ENCODE measurements at places on chromosomes 2 and 18. TPM values are rescaled to one million over a fixed set of nuclear protein-coding genes. Genes with fewer than 3 reads are reported as not detected.

GRCh38 chr2:16861111-16861510, 195.5 kb upstream of the CYRIA start:
- no peak overlapping the region for H3K4me3 ChIP-seq
- no peak for DNase-seq
- no peaks in the 10 kb centered on the region for H3K4me1 ChIP-seq
- no peaks in the 10 kb centered on the region for H3K36me3 ChIP-seq
- no peaks in the 10 kb centered on the region for H3K27me3 ChIP-seq

DNA sequence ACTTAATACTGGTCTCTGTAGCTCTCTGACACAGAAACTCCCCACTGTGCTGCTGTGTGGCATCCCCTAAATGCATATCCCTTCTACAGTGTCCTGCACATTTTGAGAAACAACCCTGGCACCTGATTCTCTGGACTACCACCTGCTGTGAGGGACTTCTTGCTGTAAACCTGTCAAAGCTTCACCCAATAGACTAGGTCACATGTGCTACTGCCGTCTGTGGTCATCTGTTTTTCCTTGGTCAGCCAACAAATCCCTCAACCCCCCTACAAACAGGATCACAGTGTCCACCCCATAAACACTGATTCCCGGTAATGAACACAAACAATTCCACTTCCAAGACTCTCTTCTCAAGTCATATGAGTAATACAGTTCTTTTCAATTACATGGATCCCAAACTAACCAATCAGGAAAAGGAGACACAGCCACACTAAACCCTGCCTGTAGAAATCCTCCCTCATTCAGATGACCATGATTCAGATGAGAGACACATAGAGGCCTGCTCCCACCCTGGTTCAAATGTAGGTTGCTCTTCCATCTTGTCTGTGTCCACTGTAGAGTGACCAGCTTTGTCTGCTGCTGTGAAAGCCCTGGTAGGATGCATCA, 1157.4 kb downstream of the RPIA start:
- H3K27me3 ChIP-seq: no peaks in the 10 kb centered on the region
- no peak overlapping the region for H3K4me3 ChIP-seq
- H3K4me1 ChIP-seq: no peaks in the 10 kb centered on the region
- H3K36me3 ChIP-seq: no peaks in the 10 kb centered on the region
- no peak overlapping the region for H3K27ac ChIP-seq

GRCh38 chr2:1494257-1494656, 81.0 kb downstream of the TPO start:
- H3K4me3 ChIP-seq: no peak overlapping the region
- H3K4me1 ChIP-seq: no peaks in the 10 kb centered on the region
- no peaks in the 10 kb centered on the region for H3K36me3 ChIP-seq
- no peak for DNase-seq
- no peaks in the 10 kb centered on the region for H3K27me3 ChIP-seq

The RIT2 gene
- not detected for total RNA-seq

The CFAP221 gene
- 0.88 TPM for total RNA-seq

- no peaks in the 10 kb centered on the region for H3K4me1 ChIP-seq
- no peak for DNase-seq
- H3K27me3 ChIP-seq: no peaks in the 10 kb centered on the region
- H3K36me3 ChIP-seq: no peaks in the 10 kb centered on the region
- no peak overlapping the region for H3K4me3 ChIP-seq
Measured at GRCh38 chr18:57853864-57854263, 50.7 kb upstream of the ATP8B1 start.

- no peaks in the 10 kb centered on the region for H3K4me1 ChIP-seq
- no peaks in the 10 kb centered on the region for H3K36me3 ChIP-seq
- no peaks in the 10 kb centered on the region for H3K27me3 ChIP-seq
- no peak for DNase-seq
Measured at GRCh38 chr2:128369602-128370467, 51.2 kb upstream of the HS6ST1 start.

The LHCGR gene
- not detected for total RNA-seq

The NAGK gene
- total RNA-seq: 34.9 TPM

GRCh38 chr18:67864677-67865340, 348.3 kb upstream of the DSEL start:
- no peaks in the 10 kb centered on the region for H3K27me3 ChIP-seq
- no peaks in the 10 kb centered on the region for H3K4me1 ChIP-seq
- H3K27ac ChIP-seq: no peak overlapping the region
- DNase-seq: no peak
- H3K36me3 ChIP-seq: no peaks in the 10 kb centered on the region

The L3MBTL4 gene
- 1.3 TPM for total RNA-seq

GRCh38 chr2:51919395-51919794, 887.5 kb upstream of the NRXN1 start:
- no peak overlapping the region for H3K27ac ChIP-seq
- no peaks in the 10 kb centered on the region for H3K4me1 ChIP-seq
- DNase-seq: no peak
- H3K36me3 ChIP-seq: no peaks in the 10 kb centered on the region
- H3K4me3 ChIP-seq: no peak overlapping the region
- H3K27me3 ChIP-seq: no peaks in the 10 kb centered on the region

- H3K36me3 ChIP-seq: peaks cover 85% of the 10 kb centered on the region
- no peaks in the 10 kb centered on the region for H3K4me1 ChIP-seq
- H3K27ac ChIP-seq: no peak overlapping the region
- H3K4me3 ChIP-seq: no peak overlapping the region
- no peaks in the 10 kb centered on the region for H3K27me3 ChIP-seq
- no peak for DNase-seq
Measured at GRCh38 chr2:26223018-26223417, 21.4 kb downstream of the HADHA start.

The C18orf54 gene
- 0.29 TPM for total RNA-seq

GRCh38 chr2:122167515-122167914, 412.1 kb downstream of the TSN start:
- no peak overlapping the region for H3K4me3 ChIP-seq
- H3K4me1 ChIP-seq: no peaks in the 10 kb centered on the region
- H3K36me3 ChIP-seq: no peaks in the 10 kb centered on the region
- H3K27me3 ChIP-seq: no peaks in the 10 kb centered on the region
- no peak for DNase-seq

The MATN3 gene
- not detected for total RNA-seq
